Glutamatergic neuron (in vitro differentiated cells): ENCODE measurements at places on chromosomes 2 and 18. TPM values are rescaled to one million over a fixed set of nuclear protein-coding genes. Genes with fewer than 3 reads are reported as not detected.
A peak's percentile ranks its signal among the peaks of the same experiment; 100 is the strongest.

DNA sequence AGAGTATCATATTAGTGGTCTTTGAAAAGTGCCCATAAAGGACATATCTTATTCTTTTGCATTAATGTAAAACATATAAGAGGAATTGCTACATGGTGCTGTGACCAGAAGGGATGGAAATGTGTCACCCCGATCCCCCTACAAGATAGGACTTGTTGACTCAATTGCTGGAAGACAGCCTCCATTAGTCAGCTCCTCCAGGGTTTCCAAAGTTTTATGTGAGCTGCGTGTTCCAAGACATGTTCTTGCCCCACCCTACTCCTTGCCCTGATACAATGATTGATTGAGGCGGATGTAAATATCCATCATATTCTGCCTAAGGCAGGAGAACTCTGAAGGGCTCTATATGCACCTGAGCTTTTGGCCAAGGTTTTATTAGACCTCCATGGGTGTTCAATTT is 541.0 kb upstream of the ZEB2 start:
- no peak for DNase-seq

- DNase-seq, result no peak
Observed at GRCh38 chr2:174753038-174753633, 11.1 kb downstream of the CHRNA1 start.

GRCh38 chr2:6952101-6952500 is 34.9 kb downstream of the RNF144A start:
- no peak for DNase-seq

DNA sequence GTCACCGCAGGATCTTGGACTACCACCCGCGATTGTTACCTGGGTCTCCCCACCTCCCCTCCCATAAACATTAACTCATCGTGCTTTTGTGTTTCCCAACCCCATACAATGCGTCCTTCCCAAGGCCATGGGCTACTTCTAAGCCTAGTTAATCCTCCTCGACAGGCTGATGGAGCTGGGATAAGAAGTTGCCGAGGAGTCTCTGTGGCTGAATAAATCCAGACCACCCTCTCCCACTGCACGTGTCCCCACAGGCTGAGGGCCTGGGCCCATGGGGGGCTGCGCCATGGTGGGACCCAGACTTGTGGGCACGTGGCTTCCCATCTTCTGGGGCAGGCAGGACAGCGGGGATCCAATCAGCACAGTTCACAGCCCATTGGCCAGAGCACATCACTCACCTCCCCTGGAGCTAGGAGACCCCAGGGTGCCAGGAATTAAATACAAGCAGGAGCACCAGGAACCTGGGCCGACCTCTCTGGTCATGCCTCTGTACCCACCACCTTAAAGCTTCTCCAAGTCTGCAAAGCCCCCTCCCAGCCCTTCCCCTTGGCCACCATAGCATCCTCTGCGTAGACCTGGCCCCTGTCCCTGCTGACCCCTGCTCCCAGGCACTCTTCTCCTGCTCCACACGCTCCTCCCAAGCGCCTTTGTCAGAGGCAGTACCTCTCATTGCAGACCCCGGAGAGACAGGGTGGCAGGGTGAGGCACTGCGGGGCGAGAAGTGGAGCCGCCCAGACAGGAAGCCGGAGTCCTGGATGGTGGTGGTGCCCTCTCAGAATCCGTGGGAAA is 51.0 kb upstream of the ID2 start:
- no peak for DNase-seq

DNA sequence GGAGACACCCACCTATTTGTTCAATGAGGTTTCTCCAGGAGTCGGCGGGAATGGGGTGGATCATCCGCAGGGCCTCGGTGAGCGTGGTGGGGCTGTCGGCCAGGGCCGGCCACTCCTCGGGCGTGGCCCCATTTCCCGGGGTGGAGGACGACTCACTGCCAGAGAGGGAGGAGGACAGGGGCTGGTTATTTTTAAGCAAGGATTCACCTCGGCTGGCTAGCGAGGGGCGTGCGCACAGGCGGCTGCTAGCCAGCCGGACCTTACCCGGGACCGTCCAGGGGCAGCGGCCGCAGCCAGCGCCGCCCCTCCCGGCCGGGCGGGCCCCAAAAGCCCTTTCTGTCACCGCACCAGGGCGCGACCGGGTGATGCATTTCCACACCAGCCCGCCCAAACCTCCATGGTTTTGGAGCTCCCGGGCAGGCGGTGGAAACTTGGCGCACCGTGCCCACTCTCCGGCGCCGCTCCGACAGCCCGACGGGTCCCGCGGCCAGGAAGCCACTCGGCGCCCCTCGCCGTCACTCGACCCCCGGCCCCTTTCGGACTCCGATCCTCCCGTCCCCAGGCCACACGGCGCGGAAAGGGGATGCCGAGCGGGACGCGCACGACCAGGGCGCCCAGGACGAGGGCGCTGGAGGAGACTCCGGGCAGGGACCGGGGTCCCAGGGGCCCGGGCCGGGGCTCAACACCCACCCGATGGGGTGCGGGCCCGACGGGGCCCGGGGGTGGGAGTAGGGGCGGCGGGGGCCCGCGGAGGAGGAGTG is 57.1 kb downstream of the SNORC start:
- no peak for DNase-seq

GRCh38 chr2:157727693-157728092 is 99.0 kb upstream of the ACVR1C start:
- DNase-seq, result no peak

- DNase-seq, result no peak
Observed at GRCh38 chr2:68774569-68775271, 40.1 kb downstream of the ARHGAP25 start.

DNA sequence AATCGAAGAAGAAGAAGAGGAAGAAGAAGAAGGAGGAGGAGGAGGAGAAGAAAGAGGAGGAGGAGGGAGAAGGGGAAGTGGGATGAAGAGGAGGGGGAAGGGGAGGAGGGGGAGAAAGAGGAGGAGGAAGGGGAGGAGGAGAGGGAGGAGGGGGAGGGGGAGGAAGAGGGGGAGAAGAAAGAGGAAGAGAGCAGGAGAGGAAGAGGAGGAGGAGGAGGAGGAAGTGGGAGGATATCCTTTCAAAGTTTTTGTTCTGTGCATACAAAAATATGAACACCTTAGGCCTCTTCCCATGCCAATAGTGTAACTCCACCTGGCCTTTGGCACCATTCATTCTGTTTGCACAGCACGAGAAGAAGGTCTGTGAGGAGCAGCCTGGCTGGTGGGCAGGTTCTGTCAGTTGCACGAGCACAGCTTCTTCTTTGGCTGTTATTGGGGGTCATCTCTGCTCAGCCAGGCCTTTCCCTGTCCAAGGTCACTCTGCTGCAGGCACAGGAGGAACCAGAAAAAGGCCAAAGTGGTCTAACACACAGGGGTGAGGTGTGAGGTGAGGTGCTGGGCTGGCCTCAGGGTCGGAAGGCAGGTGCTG is 25.8 kb upstream of the PLB1 start:
- DNase-seq, result no peak

DNA sequence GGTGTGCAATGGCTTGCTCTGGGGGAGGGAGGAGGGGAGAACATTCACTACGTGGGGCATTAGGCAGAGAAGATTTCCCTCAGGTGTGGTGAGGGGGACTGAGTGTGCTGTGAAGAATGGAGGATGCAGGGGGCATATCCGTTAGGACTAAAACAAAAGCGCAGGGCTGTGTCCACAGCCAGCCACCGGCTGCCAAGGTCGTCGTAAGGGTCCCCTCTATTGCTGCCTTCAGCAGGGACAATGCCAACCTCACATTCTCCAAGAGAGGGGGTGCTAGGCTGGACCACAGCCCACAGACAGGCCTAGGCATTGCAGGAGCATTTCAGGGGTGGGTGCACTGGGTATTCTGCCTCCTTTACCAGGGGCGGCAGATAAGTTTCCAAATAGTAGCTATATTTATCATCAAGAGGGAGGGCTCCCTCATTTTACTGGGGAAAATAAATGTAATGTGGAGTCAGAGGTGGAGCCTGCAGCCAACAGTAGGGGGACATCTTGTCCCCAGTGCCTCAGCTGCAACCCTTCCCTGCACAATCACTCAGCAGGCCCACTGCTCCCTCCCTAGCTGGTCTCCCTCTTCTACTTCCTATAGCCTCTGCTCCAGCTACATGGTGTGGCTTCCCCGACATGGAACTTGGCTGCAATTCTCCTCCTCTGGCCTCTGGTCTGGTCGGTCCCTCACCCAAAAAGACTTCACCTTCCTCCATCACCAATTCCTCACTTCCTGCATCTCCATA is 74.9 kb upstream of the OTOF start:
- DNase-seq, result no peak

- no peak for DNase-seq
Observed at GRCh38 chr2:68377137-68377780, 12.2 kb downstream of the PLEK start.

GRCh38 chr18:61931654-61932379 is 39.0 kb upstream of the RNF152 start:
- DNase-seq, result no peak

- DNase-seq, result no peak
Observed at GRCh38 chr2:176544991-176545956, 276.0 kb downstream of the MTX2 start.

GRCh38 chr2:212974692-212975091 is 176.7 kb downstream of the IKZF2 start:
- no peak for DNase-seq

- DNase-seq, result no peak
Observed at GRCh38 chr2:73964223-73964622, 20.5 kb upstream of the TET3 start.

DNA sequence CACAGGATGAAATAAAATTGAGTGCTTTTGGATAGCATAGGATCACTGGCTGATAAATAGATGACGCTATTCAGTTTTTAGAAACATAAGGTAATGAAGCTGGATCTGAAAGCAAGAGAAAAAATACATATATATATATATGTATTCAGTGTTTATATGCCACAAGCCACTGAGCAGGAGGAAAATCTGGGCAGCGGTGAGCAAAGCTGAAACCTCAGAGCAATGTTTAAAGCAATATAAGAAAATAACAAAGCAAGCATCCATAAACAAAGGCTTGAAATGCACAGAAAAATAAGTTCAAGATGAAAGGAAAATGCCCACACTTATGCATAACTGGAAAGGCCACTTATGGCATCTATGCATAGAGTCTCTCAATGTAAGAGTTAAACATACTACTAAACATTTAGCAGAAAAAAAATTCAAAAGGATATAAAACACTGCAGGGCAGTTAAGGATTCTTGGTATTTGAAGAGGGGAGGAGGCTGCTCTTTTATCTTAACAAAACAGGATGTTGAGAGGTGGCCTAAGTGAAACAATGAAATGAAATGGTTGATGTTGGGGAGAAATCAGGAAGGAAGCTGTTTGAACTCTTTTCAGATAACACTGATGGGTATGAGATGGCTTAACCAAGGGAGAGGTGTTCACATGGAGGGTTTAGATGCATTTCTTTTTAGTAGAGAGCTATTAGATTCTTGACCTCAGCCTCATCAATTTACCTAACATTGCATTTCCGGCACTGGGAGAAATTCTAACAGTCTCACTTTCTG is 129.1 kb downstream of the ARHGAP15 start:
- DNase-seq, result no peak

DNA sequence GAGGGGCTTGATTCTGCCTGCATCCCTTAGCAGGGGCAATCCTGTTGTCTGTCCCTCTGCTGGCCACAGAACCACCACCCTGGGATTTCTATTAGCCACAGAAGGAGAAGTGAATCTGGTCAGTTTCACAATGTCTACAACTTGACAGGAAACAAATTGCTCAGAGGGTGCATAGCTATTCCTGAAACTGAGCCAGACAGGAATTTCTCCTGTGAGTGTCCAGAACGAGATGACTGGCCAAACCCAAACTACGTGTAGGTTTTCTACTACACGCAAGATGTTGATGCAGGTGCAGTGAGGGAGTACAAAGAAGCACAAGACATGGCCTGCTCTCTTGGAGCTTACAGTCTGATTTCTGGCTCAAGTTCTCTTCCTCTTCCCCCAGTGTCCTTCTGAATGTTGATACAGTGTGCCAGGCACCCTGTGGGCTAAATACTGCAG is 201.9 kb downstream of the CLIP4 start:
- DNase-seq, result no peak

DNA sequence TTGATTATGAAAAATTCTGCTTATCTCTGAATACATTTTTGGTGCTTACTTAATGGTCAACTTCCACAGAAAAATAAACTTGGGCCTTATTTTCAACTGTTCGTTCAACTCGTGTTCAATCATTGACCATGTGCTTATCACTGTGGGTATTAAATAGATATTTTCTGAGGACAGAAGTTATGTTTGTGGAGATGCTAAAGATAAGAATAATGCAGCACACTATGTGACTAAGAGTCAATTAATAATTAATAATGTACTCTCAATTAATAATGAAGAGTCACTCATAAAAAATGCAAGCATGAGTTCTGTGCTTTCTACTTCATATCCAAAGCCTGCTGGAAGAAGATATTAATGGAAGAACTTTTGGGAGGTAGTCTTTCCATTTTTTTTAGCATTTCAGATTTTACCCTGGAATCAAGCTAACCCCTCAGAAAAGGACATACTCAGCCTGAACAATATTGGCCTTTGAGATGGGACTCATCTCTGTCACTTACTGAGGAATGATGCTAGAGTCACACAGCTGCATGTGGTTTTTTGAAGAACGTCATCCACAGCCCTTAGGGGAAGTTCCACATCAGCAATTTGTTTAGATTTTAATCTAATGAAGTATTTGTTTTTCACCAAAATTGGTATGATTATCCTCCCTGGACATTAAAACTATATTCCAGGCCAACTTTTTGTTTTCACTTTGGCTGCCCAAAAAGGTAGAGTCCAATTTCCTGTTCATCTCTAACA is 191.9 kb upstream of the CRIM1 start:
- DNase-seq, result no peak

- DNase-seq, result peak; percentile 39
Observed at GRCh38 chr2:198098918-198099317, 294.5 kb downstream of the PLCL1 start.

DNA sequence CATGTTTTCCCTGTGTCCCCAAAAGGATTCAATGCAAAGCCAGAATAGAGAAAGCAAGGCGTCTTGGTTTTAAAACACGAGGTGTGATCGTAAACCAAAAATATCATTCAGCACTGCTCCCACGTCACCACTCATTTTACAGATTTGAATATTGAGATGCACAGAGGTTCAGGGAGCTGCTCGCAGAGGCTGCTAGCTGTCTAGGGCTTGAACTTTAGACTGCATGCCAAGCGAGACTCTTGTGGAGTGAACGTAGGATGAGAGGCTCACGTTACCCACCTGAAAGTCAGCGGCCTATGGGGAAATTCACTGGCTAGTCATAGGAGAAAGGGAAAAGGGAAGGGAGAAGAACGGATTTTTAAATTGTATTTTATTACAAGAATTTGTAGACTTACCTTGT is 130.1 kb downstream of the MBP start:
- no peak for DNase-seq

Gene TRIM43
- total RNA-seq, result 2.3 TPM

Gene APLF
- total RNA-seq, result 4.4 TPM

Gene MRO
- not detected for total RNA-seq

Gene SLC16A14
- 4.4 TPM for total RNA-seq

Gene ASB3
- total RNA-seq, result 25.3 TPM

Gene PROKR1
- total RNA-seq, result 0.83 TPM

Gene SERPINB10
- total RNA-seq, result not detected

Gene LOXL3
- 64.2 TPM for total RNA-seq

Gene CTDSP1
- total RNA-seq, result 9.7 TPM
